ENCODE measurements at places on chromosomes 11 and 22. TPM values are rescaled to one million over a fixed set of nuclear protein-coding genes. Genes with fewer than 3 reads are reported as not detected.

GRCh38 chr22:47837703-47838102, 1075.3 kb downstream of the TBC1D22A start:
- H3K36me3 ChIP-seq, result no peaks in the 10 kb centered on the region
- H3K4me3 ChIP-seq, result no peak overlapping the region
- DNase-seq, result no peak
- H3K27me3 ChIP-seq, result peaks cover 4% of the 10 kb centered on the region
- H3K4me1 ChIP-seq, result no peaks in the 10 kb centered on the region

GRCh38 chr11:3723014-3723708, 52.0 kb upstream of the CHRNA10 start:
- H3K27me3 ChIP-seq, result no peaks in the 10 kb centered on the region
- DNase-seq, result no peak
- no peaks in the 10 kb centered on the region for H3K4me1 ChIP-seq
- H3K4me3 ChIP-seq, result no peak overlapping the region
- peaks cover 5% of the 10 kb centered on the region for H3K36me3 ChIP-seq
- H3K27ac ChIP-seq, result no peak overlapping the region

MRGPRE gene
- total RNA-seq, result 1.0 TPM

DNA sequence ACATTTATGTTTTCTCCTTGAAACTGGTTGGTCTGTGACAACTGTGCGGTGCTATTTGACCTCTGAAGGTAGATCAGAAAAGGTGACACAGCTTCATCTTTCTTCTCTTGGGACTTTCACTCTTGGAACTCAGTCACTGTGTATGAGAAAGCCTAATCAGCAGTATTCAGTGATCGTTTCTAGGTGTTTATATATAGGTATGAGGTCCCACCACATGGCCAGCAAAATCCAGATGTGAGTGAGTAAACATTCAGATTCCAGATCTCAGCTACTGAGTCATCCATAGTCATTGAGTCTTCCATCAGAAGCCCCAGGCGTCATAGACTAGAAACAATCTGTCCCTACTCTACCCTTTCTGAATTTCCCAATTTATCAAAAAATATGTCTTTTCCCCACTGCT, 117.3 kb upstream of the CTSC start:
- no peak overlapping the region for H3K27ac ChIP-seq
- H3K4me3 ChIP-seq, result no peak overlapping the region
- DNase-seq, result no peak
- H3K4me1 ChIP-seq, result no peaks in the 10 kb centered on the region

LSP1 gene
- 11.6 TPM for total RNA-seq

- H3K27ac ChIP-seq, result peak overlapping the region; percentile 53
- H3K36me3 ChIP-seq, result no peaks in the 10 kb centered on the region
- no peak overlapping the region for H3K4me3 ChIP-seq
- H3K4me1 ChIP-seq, result no peaks in the 10 kb centered on the region
- no peaks in the 10 kb centered on the region for H3K27me3 ChIP-seq
- no peak for DNase-seq
Observed at GRCh38 chr22:32534252-32535235, 59.9 kb downstream of the FBXO7 start.

STK33 gene
- 14.6 TPM for total RNA-seq

DNA sequence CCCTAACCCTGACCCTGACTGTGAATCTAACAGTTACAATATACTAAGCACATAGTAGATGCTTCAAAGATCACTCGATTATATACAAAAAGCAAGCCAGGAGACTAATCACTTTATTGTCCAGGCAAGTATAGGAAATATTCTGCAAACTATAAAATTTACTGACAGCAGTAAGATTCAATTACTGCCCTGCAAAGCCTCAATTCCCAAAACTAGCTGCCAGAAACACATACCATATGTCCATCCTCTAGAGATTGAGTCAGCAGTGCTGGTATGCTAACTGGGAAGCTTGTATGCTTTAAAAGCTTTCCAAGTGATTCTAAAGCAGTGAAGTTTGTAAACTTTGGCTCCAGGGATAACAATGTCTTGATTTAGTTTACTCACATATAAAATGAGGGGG, 26.1 kb downstream of the CSTF3 start:
- no peaks in the 10 kb centered on the region for H3K27me3 ChIP-seq
- no peak for DNase-seq
- no peaks in the 10 kb centered on the region for H3K36me3 ChIP-seq
- H3K4me1 ChIP-seq, result no peaks in the 10 kb centered on the region
- H3K27ac ChIP-seq, result no peak overlapping the region

DNA sequence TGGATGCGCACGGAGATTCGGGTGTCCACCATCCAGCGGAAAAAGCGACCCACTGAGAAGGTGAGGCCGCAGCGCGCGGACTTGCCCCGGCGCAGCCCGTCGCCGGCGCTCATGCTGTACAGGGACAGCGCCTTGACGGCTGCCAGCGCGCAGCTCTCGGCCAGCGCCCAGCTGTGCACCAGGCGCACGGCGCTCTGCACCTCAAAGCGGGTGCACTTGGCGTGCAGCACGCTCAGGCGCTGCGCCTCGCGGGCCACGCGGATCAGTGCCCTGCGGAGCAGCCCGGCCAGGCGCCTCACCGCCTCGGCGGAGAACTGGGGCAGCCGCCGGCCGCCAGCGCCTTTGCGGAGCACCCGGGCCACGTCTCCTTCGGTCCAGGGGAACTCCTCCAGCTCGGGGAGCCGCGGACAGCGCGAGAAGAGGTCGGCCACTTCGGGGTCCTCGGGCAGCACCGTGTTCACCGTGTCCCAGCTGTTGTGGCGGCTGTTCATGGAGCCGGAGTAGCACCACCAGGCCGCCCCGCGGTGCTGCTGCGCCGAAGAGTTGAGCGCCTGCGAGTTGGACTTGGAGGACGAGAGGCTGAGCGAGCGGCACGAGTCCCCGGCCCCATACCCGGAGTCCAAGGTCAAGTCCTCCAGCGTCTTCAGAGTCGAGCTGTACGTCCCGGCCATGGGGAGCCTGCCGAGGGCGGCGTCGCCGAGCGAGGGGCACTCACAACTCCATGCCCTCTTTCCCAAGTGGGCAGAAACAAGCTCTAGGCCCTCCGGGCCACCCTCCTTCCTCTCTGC, 703 bp downstream of the ABTB2 start:
- no peaks in the 10 kb centered on the region for H3K36me3 ChIP-seq
- H3K4me3 ChIP-seq, result peak overlapping the region; percentile 41
- peak; percentile 47 for DNase-seq
- H3K27me3 ChIP-seq, result no peaks in the 10 kb centered on the region
- H3K4me1 ChIP-seq, result peaks cover 6% of the 10 kb centered on the region
- peak overlapping the region; percentile 45 for H3K27ac ChIP-seq

GRCh38 chr22:30216710-30217109, 29.8 kb downstream of the LIF start:
- H3K36me3 ChIP-seq, result no peaks in the 10 kb centered on the region
- DNase-seq, result no peak
- H3K27ac ChIP-seq, result no peak overlapping the region
- H3K4me1 ChIP-seq, result no peaks in the 10 kb centered on the region
- no peak overlapping the region for H3K4me3 ChIP-seq
- no peaks in the 10 kb centered on the region for H3K27me3 ChIP-seq

DNA sequence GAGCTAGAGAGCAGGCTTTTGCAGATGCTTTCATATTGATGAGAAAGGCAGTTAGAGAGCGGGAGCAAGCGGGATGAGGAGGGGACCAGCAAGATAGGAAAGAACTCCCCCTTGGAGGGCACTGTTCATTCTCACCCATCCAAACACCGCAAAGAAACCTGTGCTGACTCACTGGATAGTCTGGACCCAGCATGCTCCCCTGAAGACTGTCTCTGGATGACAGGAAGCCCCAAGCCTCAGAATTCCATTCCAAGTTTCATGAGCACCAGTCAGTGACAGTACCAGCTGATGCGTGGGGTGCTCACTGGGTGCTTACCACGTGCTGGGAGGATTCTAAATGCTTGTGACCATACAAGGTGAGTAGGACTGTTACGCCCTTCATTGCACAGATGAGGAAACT, 34.2 kb downstream of the MICAL3 start:
- no peaks in the 10 kb centered on the region for H3K27me3 ChIP-seq
- H3K36me3 ChIP-seq, result no peaks in the 10 kb centered on the region
- H3K4me3 ChIP-seq, result no peak overlapping the region
- no peaks in the 10 kb centered on the region for H3K4me1 ChIP-seq
- no peak overlapping the region for H3K27ac ChIP-seq

- no peaks in the 10 kb centered on the region for H3K36me3 ChIP-seq
- H3K4me3 ChIP-seq, result no peak overlapping the region
- H3K27me3 ChIP-seq, result no peaks in the 10 kb centered on the region
- H3K27ac ChIP-seq, result no peak overlapping the region
- no peak for DNase-seq
Observed at GRCh38 chr11:26621132-26621531, 49.1 kb upstream of the MUC15 start.

DNA sequence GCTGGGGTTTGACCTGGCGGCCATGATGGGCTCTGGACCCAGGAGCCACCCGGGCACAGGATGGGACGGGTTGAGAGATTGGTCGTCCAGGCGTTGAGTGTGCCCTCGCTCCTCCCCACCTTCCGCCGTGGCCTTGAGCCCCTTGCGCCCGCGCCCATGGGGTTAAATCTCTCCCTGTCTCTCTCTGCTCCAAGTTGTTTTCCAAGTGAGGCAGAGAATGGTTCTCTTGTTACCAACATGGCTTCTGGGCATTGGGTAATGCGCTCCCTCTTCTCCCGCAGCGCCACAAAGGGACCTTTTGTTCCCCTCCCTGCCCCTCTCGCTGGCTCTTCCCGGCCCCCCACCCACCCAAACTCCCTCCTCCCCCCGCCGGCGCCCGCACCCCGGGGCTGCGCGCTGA, 18.8 kb upstream of the PICK1 start:
- no peak overlapping the region for H3K27ac ChIP-seq
- no peaks in the 10 kb centered on the region for H3K27me3 ChIP-seq
- H3K4me1 ChIP-seq, result peaks cover 11% of the 10 kb centered on the region
- no peak for DNase-seq
